Vagina (tissue), 2 donors: ENCODE measurements at places on chromosomes 1 and 21. TPM values are rescaled to one million over a fixed set of nuclear protein-coding genes. Genes with fewer than 3 reads are reported as not detected.

DNA sequence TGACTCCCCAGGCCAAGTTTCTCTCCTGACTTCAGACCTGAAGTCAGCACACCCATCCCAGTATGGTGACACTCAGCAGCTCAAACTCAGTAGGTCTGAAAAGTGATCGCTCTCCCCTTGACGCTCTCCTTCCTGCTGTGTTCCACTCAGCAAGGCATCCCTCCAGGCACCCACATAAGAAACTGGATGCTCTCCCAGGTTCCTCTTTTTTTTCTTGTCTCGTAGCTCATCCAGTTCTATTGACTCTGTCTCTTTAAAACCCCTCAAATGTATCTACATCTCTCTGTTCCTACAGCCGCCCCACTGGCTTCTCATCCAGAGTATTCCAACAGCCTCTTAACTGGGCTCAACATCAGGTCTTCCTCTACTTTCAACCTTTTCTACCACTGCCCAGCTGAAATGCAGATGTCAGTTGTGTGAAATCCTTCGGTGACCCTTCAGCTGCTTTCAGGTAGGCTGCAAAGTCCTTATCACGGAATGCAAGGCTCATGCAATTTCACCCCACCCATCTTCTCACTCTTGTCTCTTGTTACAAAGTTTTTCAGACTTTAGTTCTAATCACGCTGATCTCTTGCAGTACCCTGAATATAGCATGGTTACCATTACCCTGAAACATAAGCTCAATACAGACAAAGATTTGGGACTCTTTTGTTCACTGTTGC, 286.2 kb upstream of the POU3F1 start:
- H3K36me3 ChIP-seq, result no peaks in the 10 kb centered on the region
- no peaks in the 10 kb centered on the region for H3K4me1 ChIP-seq
- no peak overlapping the region for H3K27ac ChIP-seq

- no peak overlapping the region for H3K4me3 ChIP-seq
- H3K36me3 ChIP-seq, result peaks cover 61% of the 10 kb centered on the region
- no peak overlapping the region for H3K27ac ChIP-seq
- no peaks in the 10 kb centered on the region for H3K27me3 ChIP-seq
- no peaks in the 10 kb centered on the region for H3K4me1 ChIP-seq
Observed at GRCh38 chr1:25973610-25974321, 24.1 kb downstream of the PAFAH2 start.

Gene MEX3A
- 1.2 TPM for total RNA-seq

- H3K27me3 ChIP-seq, result no peaks in the 10 kb centered on the region
- H3K36me3 ChIP-seq, result no peaks in the 10 kb centered on the region
- H3K27ac ChIP-seq, result peak overlapping the region; percentile 56
- no peak for DNase-seq
Observed at GRCh38 chr1:149843431-149844041, 55.8 kb upstream of the BOLA1 start.

DNA sequence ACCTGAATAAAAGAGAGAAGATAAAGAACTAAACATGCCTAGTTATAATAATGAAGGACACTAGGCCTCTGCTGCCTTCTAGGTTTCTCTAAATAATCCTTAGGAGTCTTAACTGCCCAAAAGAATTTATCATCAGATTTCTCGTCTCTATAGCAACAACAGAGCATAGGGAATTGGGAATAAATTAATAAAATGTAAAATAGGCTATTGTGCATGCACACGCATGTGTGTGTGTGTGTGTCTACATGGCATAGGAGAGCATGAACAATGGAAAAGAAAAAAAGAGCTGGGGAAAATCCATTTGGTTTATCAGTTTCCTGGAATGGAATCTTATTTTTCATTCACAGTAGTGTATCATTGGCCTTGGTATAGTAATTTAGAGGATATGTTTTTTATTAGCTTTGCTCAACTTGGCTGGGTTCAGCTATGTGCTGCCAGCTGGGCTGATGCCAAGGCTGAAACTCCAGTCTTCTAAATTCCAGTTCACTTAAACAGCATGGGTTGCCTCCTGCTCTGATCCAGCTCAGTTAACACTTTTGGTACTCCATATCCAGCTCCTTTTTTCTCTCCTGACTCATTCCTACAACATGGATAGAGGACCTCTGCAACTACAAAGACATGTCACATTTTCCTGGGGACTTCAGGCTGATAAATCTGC, 80.6 kb upstream of the SLFNL1 start:
- peaks cover 37% of the 10 kb centered on the region for H3K4me1 ChIP-seq
- peak overlapping the region; percentile 48 for H3K27ac ChIP-seq
- DNase-seq, result peak; percentile 94

Gene LCE1D
- total RNA-seq, result not detected

DNA sequence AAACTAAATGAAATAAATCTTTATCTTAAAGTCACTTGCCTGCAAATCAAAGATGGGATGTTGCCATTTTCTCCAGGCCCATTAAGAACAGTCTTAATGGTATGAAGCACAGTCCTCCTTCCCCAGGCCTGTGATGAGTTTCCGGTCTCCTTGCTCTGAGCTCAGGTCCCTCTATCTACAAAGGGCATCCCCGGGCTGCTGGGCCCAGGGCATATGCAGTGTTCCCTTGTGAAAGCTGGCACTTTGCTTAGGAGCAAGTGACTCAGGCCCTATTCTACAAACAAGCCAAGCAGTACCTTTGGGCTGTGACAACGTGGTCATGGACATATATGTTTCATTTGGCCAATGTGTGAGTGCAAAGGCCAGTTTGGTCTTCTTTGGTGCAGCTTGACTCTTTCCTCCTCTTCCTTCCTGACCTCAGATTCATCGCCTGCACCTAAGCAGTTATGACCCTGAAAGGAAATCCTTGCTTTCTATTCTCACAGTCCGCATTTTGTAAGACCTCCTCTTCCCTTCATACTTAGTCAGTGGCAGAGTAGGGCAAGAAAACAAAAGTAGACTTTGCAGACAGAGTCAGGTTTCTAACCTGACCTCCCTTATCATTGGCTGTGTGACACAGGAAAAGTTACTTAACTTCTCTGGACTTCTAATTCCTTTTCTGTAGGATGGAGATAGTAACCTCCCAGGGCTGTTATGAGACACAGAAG, 109.5 kb downstream of the ERG start:
- no peaks in the 10 kb centered on the region for H3K36me3 ChIP-seq
- H3K27me3 ChIP-seq, result no peaks in the 10 kb centered on the region
- no peak overlapping the region for H3K27ac ChIP-seq
- no peaks in the 10 kb centered on the region for H3K4me1 ChIP-seq

Gene LYPLAL1
- 14.0 TPM for total RNA-seq

- DNase-seq, result no peak
- H3K27ac ChIP-seq, result peak overlapping the region; percentile 57
- H3K4me3 ChIP-seq, result no peak overlapping the region
Observed at GRCh38 chr1:224632921-224633321, 16.8 kb downstream of the CNIH3 start.

DNA sequence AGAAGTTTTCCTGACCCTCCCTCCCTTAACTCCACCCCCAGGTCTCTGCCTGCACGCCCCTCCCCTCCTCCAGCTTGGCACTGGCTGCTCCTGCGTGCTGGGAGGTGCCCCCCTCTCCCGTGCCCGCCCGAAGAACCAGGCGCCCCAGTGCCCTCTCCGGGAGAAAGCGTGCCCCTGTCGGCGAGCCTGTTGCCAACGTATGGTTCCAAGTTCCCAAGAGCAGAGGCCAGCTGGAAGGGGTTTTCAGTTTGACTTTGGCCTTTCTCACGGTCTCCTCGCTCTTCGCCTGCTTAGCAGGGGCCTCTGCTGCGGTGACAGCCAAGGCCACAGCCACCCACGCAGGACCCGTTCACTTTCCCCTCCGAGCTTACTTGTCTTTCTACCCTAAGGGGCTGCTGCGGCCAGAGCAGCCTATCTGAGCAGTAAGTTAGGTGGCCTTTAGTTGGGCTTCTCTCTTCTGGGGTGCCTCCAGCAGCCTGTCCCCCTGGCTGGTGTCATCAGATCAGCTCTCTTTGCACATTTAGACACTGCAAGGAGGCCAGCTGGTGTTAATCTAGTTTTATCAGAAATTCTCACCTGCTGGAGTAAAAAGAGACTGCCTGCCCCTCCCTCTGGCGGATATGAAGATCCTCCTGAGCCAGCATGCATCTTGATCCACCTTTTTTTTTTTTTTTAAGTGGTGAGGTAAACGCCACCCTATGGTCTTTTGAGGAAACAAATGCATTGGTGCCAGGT, 1.5 kb downstream of the STUM start:
- H3K36me3 ChIP-seq, result no peaks in the 10 kb centered on the region
- H3K27me3 ChIP-seq, result no peaks in the 10 kb centered on the region
- no peak for DNase-seq
- H3K4me1 ChIP-seq, result peaks cover 24% of the 10 kb centered on the region
- peak overlapping the region; percentile 46 for H3K4me3 ChIP-seq

- DNase-seq, result no peak
- H3K27ac ChIP-seq, result no peak overlapping the region
- no peaks in the 10 kb centered on the region for H3K36me3 ChIP-seq
Observed at GRCh38 chr1:247551721-247552120, 2.8 kb downstream of the GCSAML start.

DNA sequence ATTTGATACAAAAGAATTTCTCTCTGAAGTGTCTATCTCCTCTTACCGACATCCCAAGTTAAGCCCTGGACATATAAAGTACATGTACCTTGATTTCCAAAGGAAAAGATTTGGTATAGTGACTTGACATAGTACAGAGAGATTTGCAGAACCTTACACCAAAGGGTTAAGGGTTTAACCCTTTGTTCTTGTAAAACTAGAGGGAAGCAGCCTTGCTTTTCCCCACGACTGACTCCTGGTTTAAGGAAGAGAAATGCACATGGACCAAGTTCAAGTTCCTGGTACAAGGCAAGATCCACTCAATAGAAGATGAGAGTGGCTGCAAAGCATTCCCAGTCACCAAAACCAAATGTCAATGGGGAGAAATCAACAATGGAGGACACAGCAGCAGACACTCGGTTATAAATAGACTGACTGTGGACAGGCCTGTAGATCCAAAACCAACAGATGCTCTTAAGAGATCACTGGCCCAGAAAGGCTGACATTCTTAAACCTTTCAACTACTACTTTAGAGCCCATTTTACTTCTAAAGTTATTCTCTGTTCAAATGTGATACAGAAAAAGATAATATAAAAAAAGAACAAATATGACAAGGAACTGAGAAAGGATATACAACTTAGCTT, 69.4 kb downstream of the PUM1 start:
- no peak for DNase-seq
- H3K36me3 ChIP-seq, result no peaks in the 10 kb centered on the region
- H3K4me3 ChIP-seq, result no peak overlapping the region
- peaks cover 51% of the 10 kb centered on the region for H3K4me1 ChIP-seq

Gene TNFAIP8L2
- total RNA-seq, result 7.6 TPM

Gene TCHHL1
- not detected for total RNA-seq

DNA sequence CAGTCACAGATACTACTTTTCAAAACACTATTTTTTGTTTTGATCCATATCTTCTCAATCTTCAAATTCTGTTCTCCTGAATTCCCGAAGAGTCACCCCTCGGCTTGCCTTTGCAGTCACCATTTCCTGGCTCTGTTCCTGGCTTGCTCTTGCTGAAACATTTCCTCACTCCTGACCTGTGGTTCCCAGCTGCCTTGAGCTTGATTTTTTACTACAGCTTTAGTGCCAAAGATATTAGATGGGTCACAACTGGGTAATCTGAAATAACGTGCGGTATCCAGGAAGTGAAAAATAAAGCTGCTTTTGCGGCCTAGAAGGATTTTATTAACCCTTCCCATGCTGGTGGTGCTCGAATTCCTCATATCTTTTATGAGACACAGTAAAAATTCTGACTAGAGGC, 318.8 kb downstream of the PCP4 start:
- DNase-seq, result no peak
- no peak overlapping the region for H3K4me3 ChIP-seq
- no peaks in the 10 kb centered on the region for H3K36me3 ChIP-seq
- H3K27ac ChIP-seq, result no peak overlapping the region
- no peaks in the 10 kb centered on the region for H3K27me3 ChIP-seq

DNA sequence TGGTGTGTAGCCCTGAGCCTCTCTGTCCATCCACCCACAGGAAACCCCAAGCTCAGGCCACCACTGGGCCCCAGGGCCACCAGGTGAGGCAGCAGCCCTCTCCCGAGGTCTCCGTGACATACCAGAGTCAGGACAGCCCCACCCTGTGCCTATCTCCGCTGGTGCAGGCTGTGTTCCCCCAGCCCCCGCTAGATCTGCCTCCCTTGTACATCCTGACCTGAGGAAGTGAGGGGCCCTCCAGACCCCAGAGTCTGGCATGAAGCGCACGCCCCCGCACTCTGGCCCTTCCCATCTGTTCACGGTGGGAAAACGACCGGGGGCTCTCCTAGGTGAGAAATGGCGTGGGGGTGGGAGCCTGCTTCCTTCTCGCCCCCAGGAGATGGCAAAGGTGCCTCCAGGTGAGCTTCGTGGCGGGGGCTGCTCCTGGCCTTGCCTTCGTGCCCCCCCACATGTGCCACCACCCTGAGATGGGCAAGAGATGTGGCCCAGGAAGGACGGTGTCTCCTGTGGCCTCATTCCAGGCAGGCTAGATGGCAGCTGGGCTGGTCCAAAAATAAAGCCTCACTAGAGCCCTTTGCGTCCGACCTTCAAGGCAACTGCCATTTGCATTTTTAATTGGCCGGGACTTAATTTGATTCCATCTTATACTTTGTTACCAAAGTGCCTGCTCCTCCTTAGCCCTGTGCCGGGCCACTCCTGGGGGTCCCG, 3.1 kb downstream of the GABRD start:
- no peak overlapping the region for H3K27ac ChIP-seq
- peaks cover 7% of the 10 kb centered on the region for H3K4me1 ChIP-seq
- DNase-seq, result no peak
- no peak overlapping the region for H3K4me3 ChIP-seq
- no peaks in the 10 kb centered on the region for H3K36me3 ChIP-seq
- H3K27me3 ChIP-seq, result peaks cover 4% of the 10 kb centered on the region

DNA sequence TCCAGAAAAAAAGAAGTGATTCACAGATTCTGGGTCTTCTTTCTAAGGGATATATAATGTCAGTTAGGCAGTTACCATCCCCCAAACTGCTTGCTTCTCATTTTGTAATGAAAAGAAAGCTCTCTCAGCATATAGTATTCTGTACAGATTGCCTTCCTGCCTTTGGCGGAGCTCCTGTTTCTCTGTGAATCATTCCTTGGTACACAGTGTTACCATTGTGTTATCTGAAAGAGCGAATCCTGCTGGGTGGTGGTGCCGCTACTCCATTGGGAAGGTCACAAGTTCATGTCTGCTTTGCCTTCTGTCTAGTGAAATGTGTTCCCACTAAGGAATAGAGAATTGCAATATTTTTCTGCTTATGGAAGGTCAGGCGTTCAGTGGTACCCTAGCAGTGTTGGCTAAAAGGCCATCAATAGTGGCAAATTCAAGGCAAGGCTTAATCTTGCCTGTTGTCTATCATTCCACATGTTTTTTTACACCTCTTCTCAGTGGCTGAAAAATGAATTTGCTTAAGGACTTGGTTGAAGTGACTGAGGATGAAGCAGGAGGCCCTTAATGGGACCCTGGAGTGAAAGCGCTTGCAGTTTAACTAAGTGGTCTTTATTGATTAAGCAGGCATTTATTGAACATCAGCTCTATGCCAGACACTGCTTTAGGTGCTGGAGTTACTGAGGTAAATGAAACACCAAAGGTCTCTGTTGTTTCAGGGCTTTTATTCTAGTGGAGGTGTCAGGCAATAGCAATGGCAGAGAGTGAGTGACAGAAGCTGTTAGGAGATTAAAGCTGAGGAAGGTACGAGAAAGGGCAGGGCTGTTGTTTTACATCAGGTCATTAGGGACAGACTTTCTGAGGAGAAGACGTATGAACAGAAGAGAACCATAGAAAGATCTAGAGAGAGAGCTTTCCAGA, 186.7 kb downstream of the PDE4B start:
- H3K4me3 ChIP-seq, result no peak overlapping the region
- H3K36me3 ChIP-seq, result no peaks in the 10 kb centered on the region

Gene C1orf141
- not detected for total RNA-seq

GRCh38 chr1:203038891-203039608, 12.8 kb downstream of the PPFIA4 start:
- no peaks in the 10 kb centered on the region for H3K27me3 ChIP-seq
- H3K4me1 ChIP-seq, result peaks cover 11% of the 10 kb centered on the region
- H3K36me3 ChIP-seq, result no peaks in the 10 kb centered on the region
- no peak overlapping the region for H3K4me3 ChIP-seq
- no peak for DNase-seq
